ENCODE measurements at places on chromosomes 6 and 20. TPM values are rescaled to one million over a fixed set of nuclear protein-coding genes. Genes with fewer than 3 reads are reported as not detected.
A peak's percentile ranks its signal among the peaks of the same experiment; 100 is the strongest.

DNA sequence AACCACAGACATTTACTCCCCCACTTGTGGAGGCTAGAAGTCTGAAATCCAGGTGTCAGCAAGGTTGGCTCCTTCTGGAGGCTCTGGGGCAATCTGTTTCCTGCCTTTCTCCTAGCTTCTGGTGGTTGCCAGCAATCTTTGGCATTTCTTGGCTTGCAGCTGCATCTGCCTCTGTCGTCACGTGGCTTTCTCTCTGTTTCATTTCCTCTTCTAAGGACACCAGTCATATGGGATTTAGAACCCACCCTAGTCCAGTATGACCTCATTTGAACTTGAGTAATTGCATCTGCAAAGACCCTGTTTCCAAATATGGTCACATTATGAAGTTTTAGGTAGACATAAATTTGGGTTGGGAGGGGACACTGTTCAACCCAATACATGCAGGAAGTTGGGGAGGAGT, 56.2 kb upstream of the EPB41L1 start:
- peak; percentile 37 for DNase-seq

GRCh38 chr6:48401016-48401415, 290.0 kb upstream of the PTCHD4 start:
- DNase-seq: no peak

DNA sequence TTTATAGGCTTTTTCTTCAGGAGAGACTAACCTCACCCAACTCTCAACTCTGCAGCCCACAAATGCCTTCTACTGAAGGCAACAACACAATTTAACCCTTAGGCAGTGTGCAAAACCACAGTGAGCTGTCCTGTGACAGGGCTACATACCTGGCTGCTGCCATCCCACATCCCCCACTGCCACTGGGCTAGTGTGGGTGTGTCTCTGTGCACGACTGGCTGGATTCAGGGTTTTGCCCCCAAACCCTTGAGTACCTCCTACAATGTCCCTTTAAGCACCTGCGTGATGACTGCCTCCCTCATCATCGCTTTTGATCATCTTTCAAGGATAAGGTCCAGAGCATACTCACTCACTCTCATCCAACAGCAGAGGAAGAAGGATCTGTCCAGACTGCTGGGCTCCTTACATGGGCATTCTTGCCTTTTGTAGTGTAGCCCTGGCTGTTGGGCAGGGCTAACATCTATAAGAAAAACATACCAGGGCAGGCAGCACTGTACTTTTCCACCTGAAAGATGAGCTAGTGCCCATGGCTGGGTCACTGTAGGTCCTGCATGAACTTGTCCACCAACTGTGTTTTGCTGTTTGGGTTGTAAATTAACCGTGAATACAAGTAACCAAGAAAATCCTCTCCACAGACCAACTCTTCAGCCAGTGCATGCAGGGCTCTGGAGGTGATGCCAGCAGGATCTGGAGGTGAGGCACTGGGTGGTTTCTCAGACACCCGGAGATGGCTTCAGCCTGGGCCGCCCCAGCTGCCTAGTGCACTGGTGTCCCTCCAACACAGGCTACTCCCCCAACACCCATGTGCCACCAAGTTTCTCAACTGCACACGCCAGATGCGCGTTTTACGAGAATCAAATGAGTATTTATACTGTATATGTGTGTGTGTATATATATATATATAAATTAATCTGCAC, 45.2 kb downstream of the PLCG1 start:
- no peak for DNase-seq

DNA sequence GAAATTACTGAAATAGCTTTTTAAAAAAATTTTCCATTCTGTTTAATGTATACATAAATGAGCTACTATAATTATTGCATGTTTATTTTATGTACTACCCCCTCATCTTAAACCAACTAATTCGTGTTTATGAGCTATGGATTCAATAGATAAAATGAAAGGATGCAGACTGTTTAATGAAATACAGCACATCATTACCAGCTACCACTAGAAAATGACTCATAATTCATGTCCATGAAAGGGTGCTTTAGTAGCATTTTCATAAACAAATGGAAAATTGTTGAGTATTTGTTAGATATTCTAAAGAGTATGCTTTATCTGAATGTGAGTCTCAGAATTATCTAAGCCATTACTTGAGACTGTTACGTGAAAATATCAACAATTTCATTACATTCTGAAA, 1590.1 kb downstream of the HACE1 start:
- DNase-seq: no peak

GRCh38 chr6:160595838-160596832, 67.9 kb downstream of the LPA start:
- no peak for DNase-seq

DNA sequence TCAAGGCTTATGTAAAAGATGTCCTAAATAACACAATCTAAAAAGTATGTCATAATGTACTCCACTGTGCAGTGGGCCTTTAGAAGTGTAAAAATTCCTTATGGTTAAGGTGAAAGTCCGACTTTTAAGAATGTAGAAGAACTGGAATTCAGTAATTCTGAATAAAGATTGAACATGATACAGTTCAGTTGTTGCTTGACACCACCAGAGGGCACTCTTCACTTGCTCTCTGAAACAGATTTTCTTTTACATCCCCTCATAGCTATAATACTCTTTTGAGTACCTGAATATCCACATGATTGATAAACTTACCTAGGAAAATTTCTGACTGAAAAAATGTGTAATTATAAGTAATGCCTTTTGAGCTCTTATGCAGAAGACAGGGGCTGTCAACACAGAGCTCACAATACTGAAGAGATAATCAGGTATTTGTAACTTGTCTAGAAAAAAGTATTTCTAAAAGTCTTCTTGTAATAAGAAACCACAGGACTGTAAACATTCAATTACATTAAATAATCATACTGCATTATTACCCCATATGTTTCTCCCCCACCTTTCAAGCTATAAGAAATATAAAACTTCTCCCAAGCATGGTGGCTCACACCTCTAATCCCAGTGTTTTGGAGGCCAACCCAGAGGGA, 92.1 kb downstream of the POPDC3 start:
- peak; percentile 57 for DNase-seq

GRCh38 chr6:71706523-71706922, 179.8 kb upstream of the RIMS1 start:
- DNase-seq: no peak

GRCh38 chr20:13771853-13772453, 12.8 kb downstream of the ESF1 start:
- peak; percentile 58 for DNase-seq

DNA sequence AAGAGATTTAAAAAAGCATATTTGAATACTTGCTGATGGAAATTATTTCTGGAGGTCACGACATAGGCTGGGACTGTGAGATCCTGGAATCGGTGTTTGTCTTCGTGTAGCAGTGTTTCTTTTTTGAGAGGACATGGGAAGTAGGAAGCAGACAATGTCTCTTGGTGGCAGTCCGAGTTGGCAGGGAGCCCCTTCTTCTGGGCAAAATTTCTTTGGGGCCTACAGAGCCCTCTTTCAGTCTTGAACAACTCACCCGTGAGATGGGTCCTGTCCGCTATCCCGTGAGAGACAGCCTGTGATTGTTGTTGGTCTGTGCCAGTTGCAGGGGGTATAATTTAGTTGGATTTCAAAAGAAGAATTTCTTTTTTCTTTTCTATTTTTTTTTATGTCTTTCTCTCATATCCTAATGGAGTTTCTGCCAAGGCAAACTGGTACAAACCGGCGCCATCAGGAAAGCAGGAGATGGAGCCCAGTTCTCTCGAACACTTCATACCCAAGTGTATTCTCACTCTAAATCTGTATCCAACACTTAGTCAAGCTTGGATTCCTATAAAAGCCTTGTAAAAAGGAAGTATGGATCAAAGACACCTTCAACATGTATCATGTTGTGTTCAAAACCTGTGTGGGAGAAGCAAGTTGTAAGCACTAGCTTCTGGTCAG, 785.1 kb downstream of the MAFB start:
- no peak for DNase-seq

HLA-DQA1 gene
- total RNA-seq: 0.08 TPM

- DNase-seq: no peak
These were observed 19.9 kb upstream of the DEK start for GRCh38 chr6:18284261-18284660.
